ENCODE measurements at places on chromosomes 3 and 15.

GRCh38 chr3:10353661-10354360 lies 32.9 kb upstream of the SEC13 start:
- no peak for DNase-seq

DNA sequence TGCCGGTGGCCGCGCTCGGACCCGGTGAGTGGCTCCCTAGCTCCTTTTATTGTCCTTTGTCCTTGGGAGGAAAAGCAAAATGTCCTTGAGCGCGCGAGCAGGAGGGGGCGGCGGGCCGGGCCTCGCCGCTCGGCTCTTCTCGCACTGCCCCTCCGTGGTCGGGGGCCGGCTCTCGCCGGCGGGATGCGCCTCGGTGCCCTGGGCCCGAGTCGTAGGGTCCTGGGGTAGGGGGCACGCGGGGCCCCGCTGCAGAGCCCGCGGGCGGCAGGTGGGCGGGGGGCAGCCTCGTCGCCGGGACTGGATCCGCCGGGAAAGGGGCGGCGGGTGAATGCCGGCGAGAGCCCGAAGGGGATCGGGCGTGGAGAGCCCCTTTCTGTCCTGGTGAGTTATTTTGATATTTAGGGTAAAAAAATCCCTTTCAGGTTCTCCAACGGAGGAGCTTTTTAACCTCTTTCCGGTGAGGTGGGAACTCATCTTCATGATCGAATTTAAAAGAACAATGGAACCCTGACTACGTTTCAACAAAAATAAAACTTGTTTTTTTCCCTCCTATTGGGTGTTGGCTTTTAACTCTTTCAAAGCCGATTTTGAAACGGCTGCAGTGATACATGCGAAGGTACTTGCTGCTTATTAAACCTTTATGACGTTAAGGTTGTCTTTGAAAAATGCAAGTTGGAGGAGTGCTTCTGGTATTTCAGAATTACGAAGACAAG lies 16.8 kb upstream of the CHD2 start:
- DNase-seq, result peak; percentile 11

- DNase-seq, result no peak
Observed at GRCh38 chr3:197730200-197730599, 6.5 kb downstream of the RUBCN start.

DNA sequence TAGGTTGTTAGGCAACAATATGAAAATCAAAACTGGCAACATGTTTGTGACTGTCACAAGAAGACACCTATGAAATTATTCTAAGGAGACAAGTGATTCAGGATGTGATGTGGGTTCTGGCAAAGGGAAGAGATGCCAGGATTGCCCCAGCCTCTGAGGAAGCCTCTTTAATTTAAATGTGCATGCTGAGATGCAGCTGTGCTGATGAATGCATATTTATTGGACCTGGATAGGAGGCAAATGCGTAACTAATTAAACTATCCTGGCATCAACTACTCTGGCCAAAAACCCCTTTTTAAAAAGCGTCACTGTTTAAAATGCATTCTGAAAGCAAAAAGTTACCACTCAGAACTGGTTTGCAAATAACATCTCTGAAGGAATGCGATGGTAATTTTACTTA lies 176.5 kb upstream of the DPH6 start:
- DNase-seq, result no peak

DNA sequence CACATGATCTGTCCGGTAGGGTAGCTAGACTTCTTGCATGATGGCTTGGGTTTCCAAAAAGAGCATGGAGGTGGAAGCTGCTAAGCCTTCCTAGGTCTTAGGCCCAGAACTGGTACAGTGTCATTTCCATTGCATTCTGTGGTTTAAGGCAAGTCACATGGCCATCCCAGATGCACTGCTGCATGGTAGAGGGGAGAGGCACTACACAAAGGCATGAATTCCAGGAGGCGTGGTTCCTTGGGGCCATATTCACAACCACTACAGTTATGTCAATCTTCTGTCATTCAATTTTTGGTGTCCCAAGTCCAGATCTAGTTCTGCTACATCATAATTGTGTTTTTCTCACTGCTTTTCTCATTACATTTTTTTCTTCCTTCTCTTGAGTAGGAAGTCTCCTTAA lies 122.2 kb upstream of the CHRM5 start:
- no peak for DNase-seq

DNA sequence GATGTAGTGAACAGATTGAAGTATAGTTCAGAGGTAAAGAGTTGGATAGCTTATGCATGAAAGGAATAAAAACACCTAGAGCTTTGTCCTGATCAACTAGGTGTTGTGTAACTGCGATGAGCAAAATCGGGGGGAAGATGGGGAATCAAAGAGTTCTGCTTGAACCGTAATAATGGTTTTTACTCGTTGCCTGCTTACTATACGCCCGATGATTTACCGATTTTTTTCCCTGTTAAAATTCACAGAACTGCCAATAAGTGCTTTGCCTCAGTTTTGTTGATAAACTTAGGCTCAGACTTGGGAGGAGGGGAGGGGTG lies 783 bp upstream of the DNAJB11 start:
- no peak for DNase-seq

GRCh38 chr3:163786416-163786815 lies 1291.9 kb downstream of the SI start:
- no peak for DNase-seq

DNA sequence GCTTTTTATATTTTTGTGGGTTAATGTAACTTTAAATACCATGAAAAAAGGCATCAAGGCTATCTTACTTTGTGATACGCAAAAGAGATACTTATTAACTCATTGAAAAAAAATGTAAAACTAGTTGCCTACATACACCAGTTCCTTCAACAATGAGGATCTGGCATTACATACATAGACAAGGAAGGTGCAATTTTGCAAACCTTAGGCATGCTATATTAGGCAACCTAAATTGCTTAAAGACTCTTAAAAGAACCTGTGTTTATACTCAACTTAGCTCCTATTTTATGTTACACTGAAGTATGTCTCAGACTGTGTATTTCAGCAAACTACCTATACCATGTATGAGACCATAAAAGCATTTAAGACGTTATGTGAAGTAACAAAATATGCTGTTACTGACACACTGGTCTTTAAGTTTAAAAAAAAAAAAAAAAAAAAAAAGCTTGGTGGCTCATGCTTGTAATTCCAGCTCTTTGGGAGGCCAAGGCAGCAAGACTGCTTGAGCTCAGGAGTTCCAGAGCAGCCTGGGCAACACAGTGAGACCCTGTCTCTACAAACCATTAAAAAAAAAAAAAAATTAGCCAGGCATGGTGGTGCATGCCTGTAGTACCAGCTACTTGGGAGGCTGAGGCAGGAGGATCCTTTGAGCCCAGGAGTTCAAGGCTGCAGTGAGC lies 9.1 kb downstream of the TASOR start:
- no peak for DNase-seq

DNA sequence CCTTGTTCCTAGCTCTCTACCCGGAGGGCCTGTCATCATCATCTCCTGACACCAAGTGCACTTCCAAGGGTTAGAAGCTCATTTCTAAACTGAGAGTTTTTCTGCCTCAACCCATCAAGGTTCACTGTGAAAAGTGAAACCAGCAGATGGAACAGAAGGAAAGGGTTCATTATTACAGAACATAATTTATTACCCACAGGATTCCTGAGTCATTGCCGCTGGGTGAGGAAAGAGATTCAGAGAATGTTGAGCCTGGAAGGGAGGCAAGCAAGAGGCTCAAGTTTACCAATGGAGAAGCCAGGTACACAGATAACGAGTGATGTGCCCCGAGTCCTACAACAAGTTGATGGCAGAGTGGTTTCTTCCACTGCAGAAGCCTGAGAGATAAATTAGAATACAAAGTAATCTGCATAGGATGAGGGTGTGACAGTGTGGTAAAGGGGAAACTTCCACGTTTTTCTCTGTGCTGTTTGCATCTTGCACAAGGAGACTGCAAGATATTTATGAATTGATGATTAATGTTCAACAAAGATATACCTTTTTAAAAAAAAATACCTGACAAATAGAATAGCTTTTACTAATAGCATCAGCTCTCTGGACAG lies 80.5 kb upstream of the SETMAR start:
- DNase-seq, result no peak

GRCh38 chr3:183129243-183129642 lies 29.9 kb upstream of the MCCC1 start:
- no peak for DNase-seq

GRCh38 chr3:9035473-9035872 lies 72.2 kb upstream of the RAD18 start:
- DNase-seq, result no peak

DNA sequence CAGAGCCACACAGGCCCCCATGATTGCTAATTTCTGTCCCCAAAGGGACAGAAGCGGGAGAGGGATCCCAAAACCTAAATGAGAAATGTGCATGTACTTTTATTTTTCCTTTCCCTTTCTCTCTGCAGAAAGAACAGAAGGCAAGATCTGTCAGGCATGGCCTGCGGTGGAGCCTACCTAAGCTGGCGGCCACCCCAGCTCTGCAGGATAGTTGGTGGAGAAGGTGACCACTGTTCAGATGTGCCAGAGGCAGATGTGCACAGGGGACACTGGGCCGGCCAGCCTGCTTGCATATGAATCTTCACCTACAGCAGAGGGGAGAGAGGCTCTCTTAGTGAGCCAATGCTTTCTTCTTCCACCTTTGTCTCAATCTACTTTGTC lies 2.1 kb upstream of the AMOTL2 start:
- no peak for DNase-seq

DNA sequence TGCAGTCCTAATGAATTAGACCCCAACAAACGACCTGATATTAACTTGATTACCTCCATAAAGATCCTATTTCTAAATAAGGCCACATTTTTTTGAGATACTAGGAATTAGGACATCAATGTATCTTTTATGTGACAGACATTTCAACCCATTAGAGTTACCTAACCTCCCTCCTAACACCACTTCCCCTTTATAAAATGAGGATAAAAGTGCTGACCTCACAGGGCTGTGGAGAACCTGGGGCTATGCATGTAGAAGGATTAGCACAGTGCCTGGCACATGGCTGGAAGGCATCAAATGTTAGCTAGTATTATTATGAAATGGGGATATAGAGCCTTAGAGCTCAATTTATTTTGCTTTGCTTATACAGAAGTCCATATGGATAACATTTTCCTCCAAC lies 53.5 kb upstream of the LRRN1 start:
- no peak for DNase-seq

DNA sequence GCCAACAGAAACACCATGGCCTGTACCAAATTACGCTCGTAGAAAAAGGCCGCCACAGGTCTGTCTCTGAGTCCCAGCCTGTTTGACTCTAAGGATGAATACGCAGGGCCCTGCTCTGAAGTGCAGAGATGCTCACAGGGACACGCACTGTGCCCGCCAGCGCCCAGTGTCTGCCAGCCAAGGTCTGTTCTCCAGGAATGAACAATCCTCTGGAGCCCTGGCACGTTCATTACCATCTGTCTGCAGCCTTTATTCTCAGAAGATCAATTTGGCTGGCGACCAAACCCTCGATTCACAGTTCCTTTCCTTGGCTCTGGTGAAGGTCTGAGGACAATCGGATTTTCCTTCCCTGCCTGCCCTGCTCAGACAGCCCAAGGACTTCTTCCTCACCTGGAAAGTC lies 66.3 kb downstream of the NIPA2 start:
- no peak for DNase-seq

DNA sequence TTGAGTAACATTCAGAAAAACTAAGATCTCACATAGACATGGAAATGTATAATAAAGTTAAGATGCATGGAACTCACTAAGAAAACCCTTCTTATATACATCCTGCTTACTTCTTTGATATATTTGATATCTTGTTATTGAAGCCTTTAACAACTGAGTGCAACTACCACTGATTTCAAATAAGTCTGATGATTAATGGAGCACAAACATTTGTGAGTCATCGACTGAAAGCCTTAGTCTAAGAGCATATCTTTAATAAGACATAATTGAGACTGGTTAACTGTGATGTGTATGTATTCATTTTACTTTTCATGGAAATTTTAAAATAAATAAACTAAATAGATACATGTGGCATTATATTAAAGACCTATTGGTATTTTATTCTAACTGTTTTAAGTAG lies 740.5 kb downstream of the EPHA3 start:
- no peak for DNase-seq

- no peak for DNase-seq
Observed at GRCh38 chr3:139552632-139553365, 13.3 kb upstream of the RBP1 start.

DNA sequence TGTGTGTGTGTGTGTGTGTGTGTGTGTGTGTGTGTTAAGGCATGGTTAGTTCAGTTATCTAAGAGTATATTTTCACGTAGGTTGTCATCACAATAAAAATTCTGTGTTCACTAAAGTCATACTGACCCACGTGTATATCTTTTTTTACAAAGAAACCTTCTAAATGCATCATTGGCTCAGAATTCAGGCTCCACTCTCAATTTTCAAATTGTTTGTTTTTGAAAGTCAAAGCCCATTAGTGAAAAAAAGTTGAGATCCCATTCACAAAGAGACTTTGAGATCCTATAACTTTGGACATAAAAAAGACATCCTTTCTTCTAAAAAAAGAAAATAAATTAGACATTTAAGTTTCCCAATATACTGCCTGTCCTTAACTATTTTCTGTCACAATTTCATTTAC lies 59.3 kb downstream of the GBE1 start:
- no peak for DNase-seq

DNA sequence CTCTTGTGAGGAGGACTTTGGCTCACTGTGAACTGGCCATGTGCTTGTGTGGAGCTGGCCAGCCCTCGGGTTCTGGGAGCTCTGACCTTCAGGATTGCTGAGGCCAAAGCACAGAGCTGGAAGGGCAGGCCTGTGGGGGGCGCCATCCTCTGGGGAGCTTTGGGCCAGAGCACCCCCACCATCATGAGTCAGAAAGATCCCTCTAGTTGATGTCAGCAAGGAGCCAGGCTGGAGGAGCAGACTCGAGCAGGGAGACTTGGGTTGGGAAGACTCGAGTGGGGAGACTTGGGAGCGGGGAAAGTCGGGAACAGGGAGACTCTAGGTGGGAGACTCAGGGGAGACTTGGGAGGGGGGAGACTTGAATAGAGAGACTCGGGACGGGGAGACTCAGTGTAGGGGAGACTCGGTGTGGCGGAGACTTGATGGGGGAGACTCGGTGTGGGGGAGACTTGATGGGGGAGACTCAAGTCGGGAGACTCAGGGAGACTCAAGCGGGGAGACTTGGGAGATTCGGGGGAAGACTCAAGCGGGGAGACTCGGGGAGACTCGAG lies 37.7 kb upstream of the PLXNA1 start:
- no peak for DNase-seq

DNA sequence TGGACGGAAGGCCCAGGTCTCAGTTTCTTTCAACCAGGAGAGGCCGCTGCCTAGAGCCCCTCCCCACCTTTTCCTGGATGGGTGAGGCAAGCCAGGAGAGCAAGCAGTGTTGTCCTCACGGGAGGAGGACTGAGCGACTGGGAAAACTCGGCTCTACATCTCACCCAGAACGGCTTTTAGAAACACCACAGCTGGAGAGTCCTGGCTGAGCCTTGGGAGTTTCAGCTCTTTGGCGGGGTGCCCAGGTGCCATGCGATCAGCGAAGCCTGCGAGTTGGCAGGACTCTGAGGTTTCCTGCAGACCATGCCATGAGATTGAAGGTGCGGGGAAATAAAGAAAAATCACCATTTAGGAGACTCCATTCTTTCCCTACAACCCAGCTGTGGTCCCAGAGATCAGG lies 26.0 kb downstream of the PPCDC start:
- no peak for DNase-seq

GRCh38 chr15:33150971-33151370 lies 43.5 kb downstream of the FMN1 start:
- no peak for DNase-seq

- no peak for DNase-seq
Observed at GRCh38 chr15:50218691-50219090, 36.7 kb downstream of the SLC27A2 start.
